ENCODE measurements at places on chromosomes 16 and 17.

- no peak for DNase-seq
These were observed 19.6 kb upstream of the COPRS start for GRCh38 chr17:31878703-31879073.

DNA sequence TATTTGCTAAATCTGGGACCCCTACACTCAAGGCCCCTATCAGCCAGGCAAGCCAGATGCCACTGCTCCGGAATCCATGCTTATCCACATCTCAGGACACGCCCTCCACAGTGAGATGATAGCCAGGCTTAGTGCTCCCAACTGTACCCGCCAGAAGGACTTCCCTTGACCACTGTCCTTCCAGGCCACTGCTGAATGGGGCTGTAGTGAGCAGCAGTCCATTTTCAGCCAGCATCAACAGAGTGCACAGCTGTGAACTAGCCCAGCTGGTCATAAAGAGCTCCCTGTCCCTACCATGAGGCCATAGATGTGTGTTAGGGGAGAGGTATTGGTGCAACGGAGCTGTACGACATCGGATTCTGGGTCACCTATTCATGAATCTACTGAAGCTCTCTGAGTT, 13.0 kb upstream of the MED9 start:
- DNase-seq, result no peak

DNA sequence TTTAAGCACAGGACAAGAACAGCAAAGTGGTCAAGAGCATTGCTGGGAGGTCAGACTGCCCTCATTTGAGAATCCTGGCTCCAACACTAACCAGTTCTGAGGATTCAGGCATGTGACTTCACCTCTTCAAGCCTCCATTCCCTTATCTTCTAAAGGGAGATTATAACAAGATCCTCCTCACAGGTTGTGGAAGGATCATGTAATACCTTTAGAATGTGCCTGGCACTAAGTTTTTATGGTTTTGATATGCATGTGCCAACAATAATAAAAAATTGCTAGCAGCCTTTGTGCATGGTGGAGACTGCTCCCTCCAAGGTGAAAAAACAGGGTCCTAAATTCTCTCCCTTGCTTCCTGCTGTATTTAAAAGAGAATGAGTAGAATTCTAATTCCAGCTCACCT, 36.0 kb upstream of the ADAMTS18 start:
- no peak for DNase-seq

DNA sequence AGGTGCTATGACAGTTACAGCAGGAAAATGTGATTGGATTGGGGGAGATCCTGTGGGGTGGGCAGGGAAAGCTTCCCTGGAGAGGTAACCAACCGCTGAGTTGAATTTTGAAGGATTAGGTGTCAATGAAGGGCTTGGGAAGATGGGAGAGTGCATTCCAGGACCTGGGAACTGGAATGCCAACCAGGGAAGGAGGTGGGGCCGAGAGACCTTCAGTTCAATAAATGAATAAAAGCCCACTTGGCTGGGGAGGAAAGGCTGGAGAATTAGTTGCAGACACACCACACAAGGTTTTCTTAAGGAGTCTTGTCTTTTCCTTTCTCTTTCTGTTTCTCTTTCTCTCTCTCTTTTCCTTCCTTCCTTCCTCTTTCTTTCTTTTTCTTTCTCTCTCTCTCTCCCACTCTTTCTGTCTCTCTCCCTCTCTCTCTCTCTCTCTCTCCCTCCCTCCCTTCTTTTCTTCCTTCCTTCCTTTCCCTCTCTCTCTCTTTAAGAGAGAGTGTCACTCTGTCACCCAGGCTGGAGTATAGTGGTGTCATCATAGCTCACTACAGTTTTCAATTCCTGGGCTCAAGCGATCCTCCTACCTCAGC, 3.3 kb downstream of the USP43 start:
- DNase-seq, result no peak

GRCh38 chr16:66751303-66751991, at the start of gene DYNC1LI2:
Gene DYNC1LI2 (minus strand): TSS chr16:66751609. CDS start chr16:66751591, 18 bp downstream.
- peak; percentile 84 for DNase-seq

GRCh38 chr16:75012380-75013081, 13.7 kb downstream of the ZNRF1 start:
- no peak for DNase-seq

DNA sequence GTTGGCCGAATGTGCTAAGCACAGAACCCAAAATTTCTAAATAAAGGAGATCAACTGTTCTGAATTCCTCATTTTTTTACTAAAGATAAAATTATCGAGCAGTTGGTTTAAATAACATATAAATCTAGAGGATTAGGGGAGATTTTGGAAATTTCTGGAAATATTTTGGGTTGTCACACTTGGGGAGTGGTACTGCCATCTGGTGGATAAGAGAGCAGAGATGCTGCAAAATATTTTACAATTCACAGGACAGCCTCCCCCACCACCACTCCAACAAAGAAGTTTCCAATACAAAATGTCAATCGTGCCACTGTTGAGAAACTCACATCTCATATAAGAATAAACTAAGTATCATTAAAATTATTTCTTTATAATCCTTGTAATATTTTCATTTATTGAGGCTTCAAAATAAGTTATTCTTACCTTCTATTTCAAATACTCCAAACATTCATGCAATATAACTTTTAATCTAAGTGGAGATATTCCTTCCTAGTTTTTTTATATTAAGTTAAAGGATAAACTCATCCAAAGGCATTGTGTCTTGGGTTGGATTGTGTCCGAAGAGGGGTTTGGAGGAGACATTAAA, 17.0 kb upstream of the ABCA8 start:
- no peak for DNase-seq

GRCh38 chr16:52076332-52076731, 470.6 kb downstream of the TOX3 start:
- no peak for DNase-seq

- DNase-seq, result no peak
These were observed 22.6 kb upstream of the UBE2G1 start for GRCh38 chr17:4389079-4389478.

DNA sequence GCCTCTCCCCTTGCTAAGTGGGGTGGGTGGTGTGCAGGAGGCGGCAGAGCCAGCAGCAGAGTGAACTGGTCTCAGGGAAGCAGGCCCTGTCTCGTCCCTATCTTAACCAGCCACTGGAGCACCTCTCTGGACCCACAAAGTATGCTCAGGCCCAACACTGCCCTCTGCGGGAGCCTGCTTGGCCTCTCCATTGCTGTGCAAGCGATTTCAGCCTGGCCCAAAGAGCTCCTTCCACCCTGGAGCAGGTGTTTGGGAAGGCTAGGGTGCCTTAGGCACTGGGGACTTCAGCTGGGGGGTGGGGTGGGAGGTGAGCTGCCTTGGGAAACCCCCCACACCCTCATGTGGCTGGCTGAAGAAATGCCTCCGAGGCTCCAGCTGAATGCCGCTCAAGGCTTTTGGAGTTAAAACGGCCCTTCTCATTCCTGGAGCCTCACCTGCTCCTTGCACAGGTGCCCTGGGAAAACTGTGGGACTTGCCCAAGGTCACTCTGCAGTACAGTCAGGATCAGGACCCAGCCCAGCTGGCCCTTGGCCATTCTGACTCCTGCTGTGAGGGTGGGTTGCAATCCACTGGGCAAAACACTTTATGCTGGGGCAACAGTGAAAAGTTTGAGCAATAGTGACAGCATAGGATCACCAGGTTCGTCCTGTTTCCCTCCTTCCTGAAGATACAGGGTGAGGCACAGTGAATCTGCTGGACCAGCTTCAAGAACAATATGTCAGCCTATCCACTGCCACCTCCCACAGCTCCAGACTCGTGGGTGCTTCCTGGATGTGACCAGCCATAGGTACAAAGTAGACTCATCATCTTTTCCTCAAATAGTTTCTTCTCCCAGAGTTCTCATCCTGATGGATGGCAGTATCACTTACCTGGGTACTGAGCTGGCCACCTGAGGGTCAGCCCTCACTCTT, 5.9 kb upstream of the UBE2O start:
- DNase-seq, result no peak

DNA sequence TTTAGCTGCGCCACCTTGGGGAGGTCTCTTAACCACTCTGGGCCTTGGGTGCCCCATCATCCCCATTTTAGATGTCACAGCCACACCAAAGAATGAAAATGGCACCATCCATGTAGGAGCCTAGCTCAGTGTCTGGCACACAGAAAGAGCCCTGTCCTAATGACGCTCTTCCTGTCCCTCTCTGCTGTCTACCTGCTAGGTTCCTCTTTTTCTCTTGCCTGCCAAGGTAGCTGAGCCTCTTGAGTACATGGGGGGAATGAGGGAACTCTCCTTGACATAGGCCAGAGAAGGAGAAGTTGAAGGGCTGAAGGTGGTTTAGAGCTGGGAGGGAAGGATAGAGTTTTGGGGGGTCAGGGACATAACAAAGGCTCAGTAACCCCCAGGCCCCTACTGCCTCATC, 1.8 kb downstream of the RUNDC3A start:
- DNase-seq, result no peak

DNA sequence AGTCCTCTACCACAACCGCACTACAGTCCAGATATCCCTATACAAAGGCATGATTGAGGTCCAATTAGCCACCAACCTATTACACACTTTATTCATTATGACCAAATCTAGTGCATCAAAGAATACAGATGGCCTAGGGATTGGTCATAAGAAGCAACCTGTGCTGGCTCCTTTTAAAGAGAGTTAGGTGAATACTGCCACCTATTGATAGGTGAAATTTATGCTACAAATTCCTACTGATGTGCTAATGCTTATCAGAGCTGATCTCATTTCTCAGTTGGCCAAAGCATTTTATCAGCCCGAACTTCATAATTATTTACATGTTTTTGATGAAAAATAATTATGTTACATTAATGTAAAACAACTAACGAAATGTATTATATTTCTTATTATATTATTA, 166.3 kb downstream of the ANKFN1 start:
- DNase-seq, result no peak

- DNase-seq, result no peak
These were observed 40.4 kb downstream of the TNFRSF13B start for GRCh38 chr17:16931318-16932060.

DNA sequence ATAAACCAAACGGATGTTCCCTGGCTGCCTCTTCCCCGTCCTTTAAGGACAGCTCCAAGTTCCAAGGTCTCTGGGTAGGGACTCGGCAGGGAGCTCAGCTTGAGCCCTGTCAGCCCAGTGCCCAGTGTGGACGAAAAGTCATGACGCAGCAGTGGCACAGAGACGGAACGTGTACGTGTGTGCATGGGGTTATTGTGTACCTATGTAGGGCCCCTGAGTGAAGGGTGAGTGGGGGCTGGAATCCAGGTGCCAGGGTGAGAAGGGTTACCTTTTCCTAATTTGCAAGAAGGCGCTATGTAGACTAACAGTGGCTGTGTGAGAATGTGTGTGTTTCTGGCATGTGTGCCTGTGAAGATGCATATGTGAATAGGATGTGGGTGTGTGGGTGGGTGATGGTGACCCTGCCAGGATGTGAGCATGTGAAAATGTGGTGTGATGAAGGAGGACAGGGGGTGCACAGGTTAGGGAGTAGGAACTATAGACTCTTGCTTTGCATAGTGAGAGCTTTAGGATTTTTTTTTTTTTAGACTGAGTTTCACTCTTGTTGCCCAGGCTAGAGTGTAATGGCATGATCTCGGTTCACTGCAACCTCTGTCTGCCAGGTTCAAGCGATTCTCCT, 6.0 kb downstream of the SCN4A start:
- peak; percentile 48 for DNase-seq

GRCh38 chr16:85316321-85316919, 204.1 kb upstream of the CIBAR2 start:
- peak; percentile 50 for DNase-seq

DNA sequence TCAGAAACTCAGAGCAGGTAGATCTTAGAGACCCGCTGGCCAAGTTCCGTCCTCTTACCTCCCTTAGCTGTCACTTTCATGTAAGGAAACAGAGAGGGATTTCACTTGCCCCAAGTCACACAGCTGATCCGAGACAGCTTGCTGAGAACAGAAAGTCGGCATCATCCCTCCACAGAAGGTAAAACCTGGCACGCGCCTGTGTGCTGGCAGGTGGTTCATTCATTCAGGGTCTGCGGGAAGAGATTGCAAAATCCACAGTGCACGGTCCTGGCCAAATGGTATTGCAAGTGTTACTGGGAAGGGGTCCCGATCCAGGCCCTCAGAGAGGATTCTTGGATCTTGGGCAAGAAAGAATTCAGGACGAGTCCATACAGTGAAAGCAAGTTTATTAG, 139.4 kb upstream of the RPH3AL start:
- no peak for DNase-seq

DNA sequence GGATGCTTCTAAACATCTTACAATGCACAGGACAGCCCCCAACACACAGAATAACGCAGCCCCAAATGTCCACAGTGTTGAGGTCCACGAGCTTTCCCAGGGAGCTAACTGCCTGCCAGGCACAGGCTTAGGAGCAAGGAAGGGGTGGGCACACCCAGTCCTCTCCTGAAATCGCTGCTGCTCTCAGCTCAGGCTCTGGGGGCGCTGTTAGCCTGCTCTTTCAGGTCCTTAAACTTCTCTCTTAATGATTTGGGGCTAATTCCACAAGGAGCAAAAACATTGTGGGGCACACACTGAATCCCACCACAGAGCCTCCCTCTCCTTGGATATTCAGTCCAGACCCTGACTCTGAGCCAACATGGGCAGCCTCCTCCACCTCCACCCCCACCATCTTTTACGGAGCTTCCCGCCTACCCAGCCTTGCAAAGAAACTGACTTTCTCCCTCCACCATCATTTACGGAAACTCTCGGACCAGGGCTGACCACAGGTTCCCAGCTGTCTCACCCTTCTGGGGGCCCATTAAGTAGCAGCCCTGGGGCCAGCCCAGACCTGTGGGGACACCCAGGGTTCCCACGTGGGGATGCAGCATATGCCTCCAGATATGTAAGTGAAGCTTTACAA, 1.1 kb downstream of the CD300H start:
- DNase-seq, result peak; percentile 40

DNA sequence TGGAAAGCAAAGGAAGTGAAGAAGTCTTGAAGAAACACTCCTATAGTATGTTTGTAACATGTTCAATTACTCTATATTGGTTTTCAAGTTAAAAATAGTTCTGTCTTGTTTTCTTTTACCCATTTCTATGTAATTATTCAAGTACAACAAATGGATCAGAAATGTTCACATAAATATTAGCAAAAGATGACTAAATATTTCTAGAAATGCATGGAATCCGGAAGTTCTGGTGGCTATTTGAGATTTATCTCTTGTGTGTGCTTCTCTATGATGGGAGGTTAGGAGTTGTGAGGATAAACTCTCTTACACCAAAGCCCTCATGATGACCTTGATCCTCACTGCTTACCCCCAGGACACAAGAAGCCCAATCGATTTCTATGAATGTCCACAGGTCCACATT, 237.5 kb downstream of the CDH8 start:
- DNase-seq, result no peak

- no peak for DNase-seq
These were observed 27.0 kb upstream of the AATK start for GRCh38 chr17:81193051-81193410.

GRCh38 chr16:70796301-70796700, 4.7 kb downstream of the VAC14 start:
- no peak for DNase-seq

DNA sequence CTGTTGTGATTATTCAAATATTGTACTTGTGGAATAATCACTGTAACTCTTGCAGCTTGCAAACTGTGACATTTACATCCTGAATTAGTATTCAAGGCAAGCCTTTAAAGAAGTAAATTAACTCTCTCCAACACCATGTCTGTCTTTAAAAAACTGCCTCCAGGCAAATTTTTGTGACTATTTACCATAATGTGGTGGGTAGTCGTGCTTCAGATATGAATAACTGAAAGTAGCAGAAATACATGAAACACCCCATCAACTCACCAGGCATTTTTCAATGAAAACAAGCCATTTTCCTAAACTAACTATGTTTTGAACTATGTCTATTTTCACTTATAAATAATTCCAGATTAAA, 217.4 kb upstream of the PSMD7 start:
- no peak for DNase-seq

- no peak for DNase-seq
These were observed 339.0 kb downstream of the CDH13 start for GRCh38 chr16:82965808-82966207.

Data from activated CD4-positive, alpha-beta T cell treated with anti-CD3 and anti-CD28 coated beads, Interleukin-2, amount 10 ng/mL, durations not matched to agents 7 days and 5 days (primary cell).